ENCODE measurements at places on chromosomes 7 and 10.
A peak's percentile ranks its signal among the peaks of the same experiment; 100 is the strongest.

DNA sequence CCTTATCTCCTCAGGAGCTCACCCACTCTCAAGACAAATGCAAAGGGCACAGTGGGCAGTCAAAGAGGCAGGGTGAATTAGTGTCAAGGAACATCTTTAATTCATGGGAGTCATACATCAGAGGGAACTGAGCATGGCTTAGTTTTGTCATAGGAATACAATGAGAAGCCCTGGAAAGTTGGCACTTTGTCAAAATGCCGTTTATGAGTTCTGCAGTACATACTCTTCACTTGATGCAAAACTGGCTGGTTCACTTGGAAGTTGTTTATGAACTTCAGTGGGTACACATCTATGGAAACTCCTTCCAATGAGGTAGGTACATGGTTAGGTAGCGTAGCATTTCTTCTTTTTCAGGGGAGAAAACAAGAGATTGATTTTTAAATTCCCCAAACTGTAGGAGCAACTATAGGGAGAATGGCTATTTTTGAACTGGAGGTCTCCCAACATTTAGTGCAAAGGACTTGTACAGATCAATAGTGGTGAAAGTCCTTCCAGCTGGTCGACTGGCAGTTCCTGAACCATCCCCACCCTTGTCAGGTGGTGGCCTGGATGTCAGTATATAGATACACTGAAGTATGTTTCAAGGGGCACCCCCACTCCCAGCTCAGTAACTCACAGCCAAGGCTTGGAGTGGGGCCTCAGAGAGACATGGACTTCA, 580.5 kb downstream of the REEP3 start:
- no peak for DNase-seq

- DNase-seq, result no peak
Measured at GRCh38 chr10:97687785-97688781, 1.0 kb upstream of the AVPI1 start.

DNA sequence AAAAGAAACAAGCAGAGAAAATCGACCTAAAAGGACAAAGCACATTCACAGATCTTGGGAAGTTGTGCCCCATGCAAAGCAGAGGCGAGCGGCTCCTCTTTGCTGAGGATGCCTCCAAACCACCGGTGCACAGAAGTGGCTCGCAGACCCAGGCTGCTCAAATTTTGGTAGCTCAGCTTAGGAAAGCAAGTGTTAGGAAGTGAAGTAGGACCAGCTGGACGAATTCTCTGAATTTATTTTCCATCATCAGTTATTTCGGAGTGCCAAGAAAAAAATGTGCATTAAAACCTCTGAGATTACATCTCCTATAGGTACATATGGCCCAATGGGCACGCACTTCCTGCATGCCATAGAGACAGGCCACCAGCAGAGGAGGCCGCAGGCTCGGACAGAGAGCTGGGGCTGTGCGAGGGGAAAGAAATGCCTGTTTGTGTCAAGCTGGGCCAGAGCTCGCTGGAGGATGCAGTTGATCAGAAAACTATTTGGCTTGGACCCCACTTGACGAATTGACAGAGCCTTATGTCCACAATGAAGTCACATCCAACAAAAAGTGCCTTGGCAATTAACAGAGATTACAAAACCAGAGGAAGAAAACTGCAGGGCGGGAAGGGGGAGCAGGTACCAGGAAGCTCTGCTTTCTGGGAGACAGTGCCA, 122.3 kb upstream of the LYZL2 start:
- no peak for DNase-seq

DNA sequence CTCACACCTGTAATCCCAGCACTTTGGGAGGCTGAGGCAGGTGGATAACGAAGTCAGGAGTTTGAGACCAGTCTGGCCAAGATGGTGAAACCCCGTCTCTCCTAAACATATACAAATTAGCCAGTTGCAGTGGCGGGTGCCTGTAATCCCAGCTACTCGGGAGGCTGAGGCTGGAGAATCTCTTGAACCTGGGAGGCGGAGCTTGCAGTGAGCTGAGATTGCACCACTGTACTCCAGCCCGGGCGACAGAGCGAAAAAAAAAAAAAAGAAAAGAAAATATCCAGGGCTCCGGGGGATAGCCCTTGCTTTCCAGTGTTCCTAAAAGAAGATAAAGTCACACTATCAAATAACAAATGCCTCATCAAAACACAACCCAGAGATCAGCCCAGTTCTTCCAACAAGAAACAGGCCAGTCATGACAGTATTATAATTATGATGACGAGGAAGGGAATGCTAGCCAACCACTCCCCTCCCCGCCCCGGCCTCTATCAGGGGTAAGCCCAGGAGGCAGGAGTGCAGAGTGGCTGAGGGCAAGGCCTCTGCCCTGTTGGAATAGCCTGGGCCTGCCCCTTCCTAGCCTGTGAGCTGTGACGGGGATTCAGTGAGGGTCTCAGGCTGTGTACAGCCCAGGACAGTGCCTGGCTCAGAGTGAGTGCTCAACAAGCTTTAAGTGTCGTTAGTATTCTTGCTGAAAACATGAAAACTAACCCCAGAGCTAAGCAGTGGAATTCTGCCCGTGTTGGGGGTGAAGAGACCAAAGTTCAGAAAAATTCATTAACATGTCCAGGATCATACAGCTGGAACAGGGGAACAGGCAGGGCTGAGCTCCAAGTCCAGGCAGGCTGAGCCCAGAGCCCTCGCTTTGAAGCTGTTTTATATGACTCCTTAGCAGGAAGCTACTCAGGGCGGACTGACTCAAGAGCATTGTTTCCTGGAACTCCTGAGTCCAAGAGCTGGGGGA, 54.3 kb downstream of the FAM241B start:
- no peak for DNase-seq

DNA sequence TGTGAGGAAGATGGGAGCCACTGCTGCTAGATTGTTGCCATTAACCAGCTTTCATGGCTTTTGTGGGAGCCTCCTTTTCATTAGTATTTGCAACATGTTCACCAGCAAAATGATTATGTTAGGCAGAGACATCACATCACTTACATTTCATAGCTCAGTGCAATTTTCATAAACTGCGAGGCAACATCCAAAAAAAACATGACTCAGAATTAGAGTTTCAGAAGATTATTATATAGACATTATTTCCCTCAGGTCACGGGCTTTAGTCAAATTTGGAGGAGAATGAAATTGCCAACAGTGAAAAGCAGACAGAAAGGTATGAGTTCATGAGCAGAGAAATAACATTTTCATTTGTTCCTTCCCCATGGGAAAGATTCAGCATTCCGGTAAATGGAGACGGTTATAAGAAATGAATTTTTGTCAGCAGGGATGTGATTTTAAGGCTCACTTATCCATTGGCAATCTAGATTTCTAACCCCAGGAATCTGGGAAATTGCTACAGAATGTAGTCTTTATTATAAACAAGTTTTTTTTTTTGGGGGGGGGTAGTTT, 573.2 kb downstream of the AUTS2 start:
- DNase-seq, result no peak

DNA sequence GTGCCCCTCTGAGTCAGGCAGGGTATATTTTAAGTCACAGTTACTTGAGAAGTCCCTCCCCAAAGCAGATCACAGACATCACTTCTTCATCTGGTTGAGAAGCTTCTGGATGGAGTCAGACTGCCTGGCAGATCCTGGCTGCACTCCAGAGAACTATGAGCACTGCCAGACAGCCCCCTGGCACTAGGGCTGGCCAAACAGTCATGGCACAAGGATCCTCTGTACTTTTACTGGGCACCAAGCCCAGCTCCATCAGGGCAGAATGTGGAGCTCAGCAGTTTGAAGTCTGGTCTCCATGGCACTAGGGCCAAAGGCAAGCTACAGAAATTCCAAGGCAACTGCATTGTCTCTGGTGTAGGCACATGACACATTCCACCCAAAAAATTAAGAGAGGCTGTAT, 162.1 kb downstream of the NRG3 start:
- no peak for DNase-seq

GRCh38 chr7:40102897-40103296, 31.5 kb downstream of the MPLKIP start:
- DNase-seq, result no peak

- no peak for DNase-seq
Measured at GRCh38 chr7:41475801-41476459, 227.0 kb downstream of the INHBA start.

DNA sequence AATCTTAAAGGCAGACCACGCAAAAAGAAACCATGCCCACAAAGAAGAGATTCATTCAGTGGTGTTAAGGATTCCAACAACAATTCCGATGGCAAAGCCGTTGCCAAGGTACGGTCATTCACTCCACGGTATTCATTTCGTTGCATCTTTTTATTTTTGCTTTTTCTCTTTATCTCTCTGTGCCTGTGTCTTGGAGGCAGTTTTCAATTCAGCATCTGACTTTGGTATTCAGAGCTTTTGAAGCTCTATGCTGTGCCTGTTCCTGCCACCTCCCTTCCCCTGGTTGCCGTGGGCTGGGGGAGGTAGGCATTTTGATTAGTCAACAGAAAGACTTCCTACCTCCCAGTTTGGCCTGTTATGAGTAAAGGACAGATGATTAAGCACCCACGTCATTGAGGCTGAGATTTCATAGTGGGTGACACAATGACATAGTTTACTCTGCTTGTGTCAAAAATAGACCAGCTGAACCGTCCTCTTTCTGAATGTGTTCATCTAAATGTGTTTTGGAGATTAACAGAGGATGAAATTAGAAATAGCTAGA, 149.5 kb downstream of the ARID5B start:
- peak; percentile 57 for DNase-seq

DNA sequence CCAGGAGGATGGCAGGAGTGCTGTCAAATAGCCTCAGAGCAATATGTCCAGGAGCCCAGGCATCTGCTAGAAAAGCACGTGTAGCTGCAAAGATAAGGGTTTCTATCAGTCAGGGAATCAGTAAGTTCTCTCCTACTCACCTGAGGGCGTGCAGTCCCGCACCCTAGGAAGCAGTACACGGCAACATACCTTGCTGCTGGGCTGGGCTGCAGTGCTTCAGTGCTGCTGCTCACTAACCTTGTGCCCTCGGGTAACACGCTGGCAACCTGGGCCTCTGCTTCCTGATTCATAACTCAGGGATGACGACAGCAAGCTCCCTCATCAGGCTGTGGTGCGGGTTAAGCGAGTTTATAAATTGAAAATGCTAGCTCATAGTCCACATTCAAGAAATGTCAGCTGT, 29.5 kb upstream of the CCNY start:
- no peak for DNase-seq

- no peak for DNase-seq
Measured at GRCh38 chr10:120644556-120645410, 187.8 kb downstream of the PLPP4 start.

DNA sequence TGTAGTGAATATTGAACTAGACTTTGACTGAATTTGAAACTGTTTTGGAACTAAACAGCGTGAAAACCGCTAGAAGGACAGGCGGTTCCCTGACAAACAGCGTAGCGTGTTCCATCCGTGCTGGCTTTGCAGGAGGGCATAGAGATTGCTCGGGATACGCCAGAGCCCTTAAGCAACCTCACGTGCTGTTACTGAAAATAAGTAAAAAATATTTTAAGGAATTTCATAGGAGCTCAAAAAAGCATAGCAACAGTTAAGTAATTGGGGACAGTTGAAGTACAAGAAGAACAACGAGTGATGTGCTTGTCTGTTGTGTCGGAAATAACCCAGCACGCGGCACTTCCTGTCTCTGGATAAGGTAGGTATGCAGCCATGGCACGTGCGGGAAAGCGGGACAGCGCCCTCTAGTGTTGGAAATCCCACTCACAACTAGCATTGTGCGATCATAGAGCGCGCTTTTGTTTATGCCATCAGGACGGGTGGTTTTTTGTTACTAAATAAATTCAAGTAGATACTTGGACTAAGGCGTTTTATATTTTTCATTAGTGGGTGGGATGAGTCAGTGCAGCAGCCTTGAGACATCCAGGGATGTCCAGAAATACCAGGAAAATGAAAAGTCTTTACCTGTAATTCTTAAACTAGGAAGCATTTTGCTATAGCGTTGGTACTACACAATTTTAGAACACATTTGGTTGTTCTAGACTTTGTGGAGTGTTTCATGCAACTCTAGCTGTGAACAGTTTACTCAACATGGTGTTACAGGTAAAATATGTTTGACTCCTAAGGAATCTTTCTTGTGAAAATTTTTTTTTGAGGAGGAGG, 50.4 kb downstream of the DNAJB6 start:
- DNase-seq, result peak; percentile 73

DNA sequence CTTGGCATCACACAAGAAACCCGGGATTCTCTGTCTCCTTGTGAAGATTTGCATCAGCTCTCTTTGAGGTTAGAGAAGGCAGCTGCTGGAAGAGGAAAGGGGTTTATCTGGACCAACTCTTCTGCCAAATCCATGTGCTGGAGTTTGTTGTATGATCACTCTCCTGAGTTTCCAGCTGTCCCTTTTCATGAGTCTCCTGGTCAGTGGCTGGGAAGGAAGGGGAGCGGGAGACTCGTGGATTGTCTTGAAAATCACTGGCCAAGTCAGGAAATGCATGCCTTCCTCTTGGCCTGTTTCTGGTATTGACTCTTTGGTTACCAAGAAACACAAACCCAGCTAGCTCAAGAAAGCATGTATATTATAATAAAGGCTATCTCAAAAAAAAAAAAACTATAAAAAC, 38.8 kb downstream of the TACR2 start:
- no peak for DNase-seq

- no peak for DNase-seq
Measured at GRCh38 chr10:22629852-22630233, 84.5 kb downstream of the PIP4K2A start.

- DNase-seq, result no peak
Measured at GRCh38 chr10:132613566-132614348, 76.2 kb downstream of the INPP5A start.

- no peak for DNase-seq
Measured at GRCh38 chr10:118309911-118310310, 32.2 kb downstream of the FAM204A start.

- DNase-seq, result no peak
Measured at GRCh38 chr7:103936558-103936957, 52.9 kb downstream of the RELN start.

DNA sequence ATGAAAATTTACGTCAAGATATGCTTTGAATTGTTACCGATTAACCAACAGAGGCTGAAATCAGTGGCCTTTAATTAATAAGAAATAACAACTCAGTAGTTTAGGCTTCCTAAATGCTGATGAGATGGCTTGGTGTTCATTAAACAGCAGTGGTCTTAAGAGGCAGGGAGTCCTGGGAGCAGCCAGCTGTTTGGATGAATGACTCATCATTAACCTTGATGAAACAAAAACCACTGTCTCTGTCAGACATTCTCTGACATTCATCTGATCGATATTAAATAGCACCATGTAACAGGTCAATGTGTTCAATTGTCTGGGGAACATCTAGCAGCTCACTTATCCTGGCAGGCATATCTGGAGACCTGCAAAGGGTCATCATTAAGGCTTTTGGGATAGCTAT, 234.2 kb upstream of the LRRN3 start:
- DNase-seq, result no peak

- no peak for DNase-seq
Measured at GRCh38 chr10:71753091-71753959, 20.0 kb downstream of the VSIR start.

GRCh38 chr7:163298-163695, 29.1 kb upstream of the FAM20C start:
- DNase-seq, result no peak

GRCh38 chr7:143295870-143296269, 7.7 kb downstream of the CASP2 start:
- no peak for DNase-seq

DNA sequence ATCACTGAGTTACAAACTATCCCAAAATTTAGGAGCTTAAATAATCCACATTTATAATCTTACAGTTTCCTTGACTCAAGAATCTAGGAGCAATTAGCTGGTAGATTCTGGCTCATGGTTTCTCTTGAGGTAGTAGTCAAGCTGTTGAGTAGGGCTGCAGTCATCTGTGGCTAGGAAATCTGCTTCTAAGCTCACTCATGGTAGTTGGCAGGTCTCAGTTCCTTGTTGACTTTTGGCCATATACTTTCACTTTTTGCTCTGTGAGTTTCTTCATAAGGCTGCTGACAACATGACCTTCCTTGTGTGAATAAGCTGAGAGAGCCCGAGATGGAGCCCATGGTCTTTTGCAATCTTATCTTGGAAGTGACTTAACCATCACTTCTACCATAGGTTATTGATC, 10.8 kb upstream of the ETV1 start:
- DNase-seq, result no peak

All from stimulated activated CD8-positive, alpha-beta memory T cell treated with anti-CD3 and anti-CD28 coated beads, Interleukin-15, amount 100 ng/mL, for 48 hours (primary cell).